WTC11 (cell line): ENCODE measurements at places on chromosomes 4 and X.

DNA sequence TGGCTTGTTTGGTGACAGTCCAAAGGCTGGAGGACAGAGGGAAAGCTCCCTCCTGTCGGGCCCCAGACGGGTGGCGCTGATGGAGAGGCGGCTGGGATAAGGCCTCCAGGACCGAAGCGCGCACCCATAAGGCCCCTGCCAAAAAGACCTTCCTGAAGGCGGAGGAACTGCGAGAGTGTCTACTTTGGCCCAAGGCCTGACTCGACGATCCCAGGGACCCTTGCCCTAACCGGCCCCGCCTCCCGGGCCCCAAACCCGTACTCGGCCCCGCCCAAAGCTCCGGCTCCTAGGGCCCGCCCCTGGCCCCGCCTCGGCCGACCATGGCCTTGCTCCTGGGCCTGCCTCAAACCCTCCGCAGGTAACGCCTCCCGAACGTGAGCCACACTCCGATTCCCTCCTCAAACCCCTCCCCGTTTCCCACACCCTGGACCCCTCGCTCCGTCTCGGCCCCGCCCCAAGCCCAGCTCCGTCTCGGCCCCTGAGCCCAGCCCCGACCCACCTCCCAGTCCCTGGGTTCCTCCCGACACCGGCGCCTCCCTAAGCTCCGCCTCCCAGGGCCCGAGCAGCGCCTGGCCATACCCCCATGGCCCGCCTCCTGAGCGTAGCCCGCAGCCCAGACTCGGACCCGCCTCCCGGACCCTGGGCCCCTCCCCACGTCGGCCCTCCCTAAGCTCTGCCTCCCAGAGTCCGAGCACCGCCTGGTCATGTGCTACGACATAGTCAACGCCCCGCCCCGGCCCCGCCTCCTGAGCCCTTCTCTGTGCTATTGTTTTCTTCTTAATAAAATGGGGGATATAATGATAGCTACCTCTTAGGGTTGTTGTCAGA, 90.0 kb upstream of the DRD5 start:
- DNase-seq, result peak; percentile 97

- no peak for DNase-seq
Measured at GRCh38 chrX:103017542-103017941, 46.4 kb downstream of the BEX1 start.

DNA sequence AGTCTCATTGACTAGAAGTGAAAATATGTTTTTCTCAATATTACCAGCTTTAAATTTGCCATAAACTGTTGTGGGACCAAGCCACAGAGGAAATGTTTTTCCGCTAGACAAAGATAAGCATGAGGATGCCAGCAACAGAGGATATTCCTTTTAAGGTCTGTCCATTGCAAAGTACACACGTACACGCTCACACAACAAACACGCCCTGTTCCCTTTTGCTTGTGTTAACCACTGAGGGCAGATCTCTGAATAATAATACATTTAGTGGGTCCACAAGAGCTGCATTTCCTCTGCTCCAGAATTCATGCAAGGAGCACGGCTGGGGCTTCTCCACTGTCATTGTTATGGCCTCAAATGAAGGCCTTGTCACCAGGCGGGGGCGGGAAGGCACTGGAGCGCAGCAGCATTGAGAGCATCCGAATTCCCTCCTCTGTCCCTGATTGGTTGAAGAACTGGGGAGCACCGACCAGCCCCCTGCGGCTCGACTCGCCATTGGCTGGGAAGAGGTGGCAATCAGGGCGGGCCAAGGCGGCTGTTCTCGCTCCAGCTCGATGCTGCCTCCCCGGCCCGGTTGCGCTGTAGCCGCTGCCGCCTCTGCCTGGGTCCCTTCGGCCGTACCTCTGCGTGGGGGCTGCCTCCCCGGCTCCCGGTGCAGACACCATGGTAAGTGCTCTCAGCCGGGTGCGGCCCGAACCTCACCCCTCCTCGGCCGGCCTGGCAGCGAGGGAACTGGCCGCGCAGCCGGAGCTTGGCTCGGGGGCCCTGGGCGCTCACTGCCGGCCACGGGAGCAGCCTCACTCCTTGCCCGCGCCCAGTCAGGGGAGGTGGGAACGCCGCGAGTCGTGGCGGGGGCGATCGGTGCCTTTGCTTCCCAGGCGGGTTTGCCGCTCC, at the start of gene GUCY1B1:
Gene GUCY1B1, plus strand, starts transcription at position 541 of the 891 bp plus-strand sequence. Its CDS starts 120 bp downstream, at position 661.
- DNase-seq, result peak; percentile 95

GRCh38 chr4:138263247-138263816, 21.2 kb upstream of the SLC7A11 start:
- DNase-seq, result no peak

DNA sequence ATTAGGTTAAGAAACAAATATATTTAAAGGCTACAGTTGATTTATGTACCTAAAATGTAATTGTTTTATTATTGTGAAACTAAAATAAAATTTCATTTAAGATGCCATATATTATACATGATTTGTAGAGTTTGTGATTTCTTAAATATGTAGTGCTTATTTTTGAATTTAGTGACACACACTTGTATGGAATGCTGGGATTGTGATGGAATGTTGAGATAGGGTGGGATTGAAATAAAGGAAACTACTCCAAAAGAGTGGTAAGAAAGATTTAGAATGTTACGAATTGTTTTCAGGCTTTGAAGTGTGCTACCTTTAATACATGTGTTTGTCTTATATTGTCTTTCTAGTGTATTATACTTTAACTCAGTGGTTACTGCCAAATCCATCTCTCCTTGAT, 330.3 kb upstream of the PITX2 start:
- no peak for DNase-seq

- DNase-seq, result no peak
Measured at GRCh38 chrX:40773188-40773587, 37.8 kb upstream of the MED14 start.

DNA sequence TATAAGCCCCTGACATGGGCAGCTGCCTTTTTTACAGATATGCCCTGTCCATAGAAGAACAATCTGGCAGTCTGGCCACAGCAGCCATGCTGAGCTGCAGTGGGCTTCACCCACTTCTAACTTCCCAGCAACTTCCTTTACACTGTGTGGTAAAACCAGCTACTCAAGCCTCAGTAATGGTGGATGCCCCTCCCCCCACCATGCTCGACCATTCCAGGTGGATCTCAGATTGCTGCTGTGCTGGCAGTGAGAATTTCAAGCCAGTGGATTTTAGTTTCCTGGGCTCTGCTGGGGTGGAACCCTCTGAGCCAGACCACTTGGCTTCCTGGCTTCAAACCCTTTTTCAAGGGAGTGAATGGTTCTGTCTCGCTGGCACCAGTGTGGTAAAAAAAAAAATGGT, 355.9 kb upstream of the EDA2R start:
- DNase-seq, result peak; percentile 12

GRCh38 chrX:39418731-39419638, 617.7 kb downstream of the MID1IP1 start:
- no peak for DNase-seq

DNA sequence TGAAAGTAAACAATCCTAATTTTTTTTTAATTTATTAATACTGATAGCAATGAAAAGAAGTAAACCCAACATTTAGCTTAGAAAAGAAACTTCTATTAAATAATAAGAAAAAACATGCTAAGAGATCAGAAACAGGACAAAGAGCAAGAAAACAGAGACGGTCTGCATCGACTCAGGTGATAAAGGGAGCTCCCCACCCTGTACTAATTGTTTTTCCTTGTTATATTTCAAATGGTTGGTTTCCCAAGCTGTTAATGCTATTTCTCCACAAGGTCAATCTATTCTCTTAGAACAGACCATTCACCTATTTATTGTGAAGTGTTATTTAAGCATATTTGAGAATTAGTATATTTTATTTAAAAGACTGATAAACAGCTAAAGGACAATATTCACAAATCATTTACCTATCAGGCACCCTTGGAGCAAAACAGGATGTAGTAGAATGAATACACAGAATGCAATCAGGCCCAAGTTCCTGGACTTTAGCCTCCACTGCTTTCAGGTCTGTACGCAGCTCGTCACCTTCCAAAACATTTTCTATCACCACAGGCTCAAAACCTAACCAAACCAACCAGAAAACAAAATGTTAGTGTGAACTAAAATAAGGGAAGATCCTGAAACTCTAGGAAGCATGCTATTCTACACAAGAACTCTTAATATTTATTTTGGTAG, 5.5 kb downstream of the SEPSECS start:
- no peak for DNase-seq

DNA sequence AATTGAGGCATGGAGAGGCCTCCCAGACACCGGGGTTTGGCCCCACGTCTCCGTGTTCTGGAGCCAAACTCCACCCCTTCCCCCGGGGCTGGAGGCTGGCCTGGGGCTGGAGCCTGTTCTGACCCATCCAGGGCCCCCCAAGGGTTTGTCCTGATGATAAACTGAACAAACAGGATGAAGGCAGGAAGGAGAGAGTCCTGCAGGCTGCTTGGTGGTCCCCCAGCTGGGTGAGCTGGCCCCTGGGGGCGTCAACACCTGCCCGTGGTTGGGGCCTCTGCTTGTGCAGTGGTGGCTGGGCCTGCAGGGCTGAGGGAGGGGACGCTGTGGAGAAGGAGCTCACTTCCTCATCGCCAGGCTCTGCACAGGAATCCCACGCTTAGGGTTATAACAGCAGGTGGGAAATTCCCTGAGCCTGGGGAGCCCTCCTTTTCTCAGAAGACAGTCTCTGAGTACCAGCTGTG, 2.3 kb downstream of the SH3TC1 start:
- no peak for DNase-seq

DNA sequence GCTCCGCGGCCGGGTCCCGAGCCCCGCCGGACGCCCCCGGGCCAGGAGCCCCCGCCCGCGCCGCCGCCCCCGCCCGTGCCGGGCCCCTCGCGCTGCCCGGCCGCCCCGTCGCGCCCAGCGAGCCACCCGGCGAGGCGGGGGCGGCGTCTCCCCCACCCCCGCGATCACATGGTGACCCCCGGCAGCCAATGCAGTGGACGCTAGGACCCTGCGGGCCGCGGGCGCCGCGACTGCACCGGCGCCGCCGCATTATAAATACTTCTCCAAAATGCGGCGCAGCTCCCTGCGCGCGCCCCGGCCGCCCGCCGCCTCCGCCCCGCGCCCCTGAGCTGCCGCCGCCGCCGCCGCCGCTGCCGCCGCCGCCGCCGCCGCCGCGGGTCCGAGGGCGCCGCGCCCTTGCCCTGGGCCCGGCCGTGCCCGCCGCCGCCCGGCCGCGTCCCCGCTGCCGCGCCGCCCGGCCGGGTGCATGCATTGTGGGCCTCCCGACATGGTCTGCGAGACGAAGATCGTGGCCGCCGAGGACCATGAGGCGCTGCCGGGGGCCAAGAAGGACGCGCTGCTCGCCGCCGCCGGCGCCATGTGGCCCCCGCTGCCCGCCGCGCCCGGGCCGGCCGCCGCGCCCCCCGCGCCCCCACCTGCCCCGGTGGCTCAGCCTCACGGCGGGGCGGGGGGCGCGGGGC, at the start of gene NAT8L:
Gene NAT8L, plus strand, starts transcription at position 282 of the 680 bp plus-strand sequence. Its CDS starts 185 bp downstream, at position 467.
- peak; percentile 62 for DNase-seq

- DNase-seq, result no peak
Measured at GRCh38 chrX:68839771-68840170, 10.9 kb downstream of the EFNB1 start.

DNA sequence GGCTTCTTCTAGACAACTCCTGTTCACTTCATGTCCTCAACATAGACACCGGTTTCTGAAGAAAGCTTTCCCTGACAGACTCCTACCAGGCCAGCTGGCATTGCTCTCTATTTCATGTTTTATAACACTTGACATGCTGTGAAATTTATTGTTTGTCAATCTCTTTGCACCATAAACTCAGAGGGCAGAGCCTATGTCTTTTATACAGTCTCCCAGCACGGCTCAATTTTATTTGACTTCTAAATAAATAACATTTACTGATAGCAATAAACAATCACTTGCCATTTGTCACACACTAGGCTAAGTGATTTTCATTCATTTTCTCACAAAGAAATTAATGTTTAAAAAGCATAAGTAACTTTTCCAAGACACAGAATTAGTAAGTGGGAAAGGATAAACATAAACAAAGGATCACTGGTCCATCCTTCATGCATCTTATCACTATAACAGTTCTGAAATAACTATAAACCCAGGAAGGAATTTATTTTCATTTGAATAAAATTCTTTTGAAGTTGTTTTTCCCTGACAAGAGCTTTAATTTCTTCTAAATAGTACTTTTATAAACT, 577.6 kb downstream of the TECRL start:
- no peak for DNase-seq

DNA sequence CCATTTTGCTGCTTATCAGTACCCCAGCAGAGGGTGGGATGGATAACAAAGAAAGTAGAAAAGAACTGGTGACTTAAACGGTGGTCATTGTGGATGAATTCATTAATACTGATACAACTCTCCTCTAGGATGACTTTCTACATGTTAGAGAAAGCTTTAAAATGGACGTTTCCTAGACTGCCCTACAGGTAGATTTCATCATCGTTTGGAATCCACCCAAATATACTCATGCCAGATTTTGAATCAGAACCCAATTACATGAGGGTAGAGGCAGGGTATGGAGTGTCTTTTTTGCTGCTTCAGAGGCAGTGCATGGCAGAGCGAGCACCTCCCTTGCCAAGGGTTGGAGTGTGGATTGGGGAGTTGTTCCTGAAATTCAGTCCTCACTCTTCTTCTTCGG, 13.3 kb upstream of the ANTXR2 start:
- no peak for DNase-seq

DNA sequence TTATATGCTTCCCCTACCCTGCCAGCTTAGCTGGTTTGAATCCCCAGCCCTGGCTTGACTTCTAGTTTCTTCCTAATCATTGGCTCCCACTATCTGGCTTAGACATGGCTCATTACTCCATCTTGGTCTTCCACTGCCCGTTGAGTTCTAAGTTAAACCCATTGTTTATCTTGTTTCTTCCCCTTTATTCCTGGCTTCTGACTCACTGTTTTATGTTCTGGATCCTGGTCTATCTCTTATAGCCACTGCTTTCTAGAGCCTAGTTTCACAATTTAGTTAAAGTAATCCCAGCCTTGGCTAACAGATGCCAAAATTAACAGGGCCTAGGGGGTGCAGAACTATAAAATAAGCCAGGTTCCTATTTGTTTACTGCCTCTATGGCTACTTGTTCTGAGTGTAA, 120.9 kb downstream of the ARHGEF9 start:
- DNase-seq, result no peak

DNA sequence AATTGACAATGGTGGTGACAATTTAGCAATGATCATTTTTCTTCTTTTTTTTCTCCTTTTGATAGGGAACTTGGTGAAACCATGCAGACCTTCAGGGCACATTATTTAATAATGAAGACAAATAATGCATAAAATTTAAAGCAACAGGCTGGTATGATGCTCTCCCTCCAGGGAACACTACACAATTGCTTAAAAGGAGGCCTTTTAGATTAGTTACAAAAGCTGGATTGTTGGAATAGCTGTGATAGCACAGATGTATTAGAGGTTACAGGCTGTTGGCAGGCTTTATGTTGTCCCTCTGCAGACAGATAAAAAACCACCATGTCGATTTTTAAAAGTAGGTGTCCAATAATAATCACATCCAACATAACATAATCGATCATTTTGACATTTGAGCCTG, 307.0 kb downstream of the ADGRL3 start:
- no peak for DNase-seq

- DNase-seq, result no peak
Measured at GRCh38 chr4:108036213-108036612, 46.5 kb downstream of the HADH start.

DNA sequence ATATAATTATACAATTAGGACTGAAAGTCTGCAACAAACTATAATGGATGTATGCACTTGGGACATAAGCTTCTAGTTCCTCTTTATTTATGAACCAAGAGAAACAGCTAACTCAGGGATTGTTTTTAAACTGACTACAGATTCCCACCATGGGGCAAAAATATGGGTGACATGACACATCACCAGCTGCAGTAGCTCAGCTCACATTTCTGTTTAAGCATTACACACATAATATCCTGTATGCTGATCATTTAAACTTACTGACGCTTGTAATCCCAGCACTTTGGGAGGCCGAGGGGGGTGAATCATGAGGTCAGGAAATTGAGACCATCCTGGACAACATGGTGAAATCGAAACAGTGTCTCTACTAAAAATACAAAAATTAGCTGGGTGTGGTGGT, 11.5 kb downstream of the FGB start:
- DNase-seq, result no peak
